Central memory CD8-positive, alpha-beta T cell (primary cell): ENCODE measurements at places on chromosomes 2 and 18.

DNA sequence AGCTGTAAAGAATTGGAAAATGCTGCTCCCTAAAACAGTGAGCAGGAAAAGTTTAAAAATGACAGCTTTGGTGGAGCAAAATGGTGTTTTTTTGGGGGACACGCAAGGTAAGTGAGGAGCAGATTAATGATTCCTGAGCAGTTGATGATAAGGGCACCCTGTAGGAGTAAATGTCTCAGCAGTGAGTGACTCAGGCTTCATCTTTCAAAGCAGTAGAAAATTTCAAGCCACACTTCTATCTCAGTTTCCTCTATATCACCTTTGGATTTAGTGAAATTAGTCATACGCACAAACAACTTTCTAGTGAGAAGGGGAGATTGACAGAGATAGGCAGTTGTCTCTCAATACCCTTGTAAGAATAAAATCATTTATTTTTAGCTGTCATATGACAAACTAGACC is 709.0 kb upstream of the FAM98A start:
- no peak for DNase-seq
- no peak overlapping the region for H3K4me3 ChIP-seq
- no peak overlapping the region for H3K27ac ChIP-seq
- H3K27me3 ChIP-seq: no peaks in the 10 kb centered on the region
- H3K36me3 ChIP-seq: no peaks in the 10 kb centered on the region

DNA sequence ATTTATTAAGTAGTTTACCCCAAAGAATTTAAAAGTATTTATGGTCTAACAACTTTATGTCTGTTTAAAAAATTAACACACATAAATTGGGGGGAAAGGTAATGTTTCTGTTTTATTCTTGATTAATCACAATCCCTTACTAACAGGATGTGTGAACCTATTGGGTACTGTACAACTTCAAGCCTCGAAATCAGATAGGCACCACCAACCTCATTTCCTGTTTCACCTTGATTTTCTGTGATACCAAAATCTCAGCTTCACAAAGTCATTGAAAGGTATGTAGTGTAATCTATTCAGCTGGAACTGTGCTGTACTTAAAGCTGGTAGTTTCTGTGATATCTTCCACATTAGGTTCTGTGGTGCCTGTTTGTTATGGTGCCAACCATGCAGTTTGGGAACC is 4.0 kb downstream of the RNMT start:
- no peak overlapping the region for H3K27ac ChIP-seq
- no peak for DNase-seq
- H3K27me3 ChIP-seq: no peaks in the 10 kb centered on the region
- H3K4me1 ChIP-seq: peaks cover 38% of the 10 kb centered on the region
- H3K36me3 ChIP-seq: peaks cover 47% of the 10 kb centered on the region

- H3K27ac ChIP-seq: no peak overlapping the region
- peaks cover 69% of the 10 kb centered on the region for H3K27me3 ChIP-seq
- no peaks in the 10 kb centered on the region for H3K36me3 ChIP-seq
These were observed 8.8 kb downstream of the GPR55 start for GRCh38 chr2:230916218-230916617.

- no peak for DNase-seq
- no peaks in the 10 kb centered on the region for H3K36me3 ChIP-seq
- peaks cover 14% of the 10 kb centered on the region for H3K27me3 ChIP-seq
- no peak overlapping the region for H3K4me3 ChIP-seq
- H3K4me1 ChIP-seq: no peaks in the 10 kb centered on the region
- H3K27ac ChIP-seq: no peak overlapping the region
These were observed 6.7 kb downstream of the MYO7B start for GRCh38 chr2:127542231-127542630.

GRCh38 chr2:201974171-201975100 is 59.2 kb upstream of the FZD7 start:
- H3K27ac ChIP-seq: no peak overlapping the region

- no peaks in the 10 kb centered on the region for H3K36me3 ChIP-seq
- no peak overlapping the region for H3K4me3 ChIP-seq
- no peak for DNase-seq
These were observed 21.3 kb downstream of the MAPRE3 start for GRCh38 chr2:26991717-26992116.

DNA sequence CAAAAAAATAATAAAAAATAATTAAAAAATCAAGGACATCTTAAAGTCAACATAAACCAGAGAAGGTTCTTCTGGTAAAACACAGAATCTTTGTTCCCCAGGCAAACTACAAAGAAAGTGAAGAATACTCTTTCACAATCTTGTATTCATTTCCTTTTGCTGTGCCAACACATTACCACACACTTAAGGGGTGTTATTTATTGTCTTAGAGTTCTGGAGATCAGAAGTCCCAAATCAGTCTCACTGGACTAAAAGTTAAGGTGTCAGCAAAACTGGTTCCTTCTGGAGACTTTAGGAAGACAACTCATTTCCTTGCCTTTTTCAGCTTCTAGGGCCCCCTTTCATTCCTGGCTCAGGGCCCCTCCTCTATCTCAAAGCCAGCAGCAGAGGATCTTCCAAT is 12.2 kb upstream of the CAB39 start:
- no peak overlapping the region for H3K4me3 ChIP-seq
- no peaks in the 10 kb centered on the region for H3K36me3 ChIP-seq
- H3K27ac ChIP-seq: no peak overlapping the region
- DNase-seq: no peak

- no peaks in the 10 kb centered on the region for H3K27me3 ChIP-seq
- peaks cover 9% of the 10 kb centered on the region for H3K36me3 ChIP-seq
- H3K27ac ChIP-seq: no peak overlapping the region
- no peak overlapping the region for H3K4me3 ChIP-seq
- DNase-seq: no peak
These were observed 51.8 kb downstream of the PMS1 start for GRCh38 chr2:189835855-189836558.

- peaks cover 11% of the 10 kb centered on the region for H3K27me3 ChIP-seq
- H3K27ac ChIP-seq: no peak overlapping the region
- H3K4me1 ChIP-seq: no peaks in the 10 kb centered on the region
These were observed 19.5 kb downstream of the SLC25A52 start for GRCh38 chr18:31741097-31741735.

DNA sequence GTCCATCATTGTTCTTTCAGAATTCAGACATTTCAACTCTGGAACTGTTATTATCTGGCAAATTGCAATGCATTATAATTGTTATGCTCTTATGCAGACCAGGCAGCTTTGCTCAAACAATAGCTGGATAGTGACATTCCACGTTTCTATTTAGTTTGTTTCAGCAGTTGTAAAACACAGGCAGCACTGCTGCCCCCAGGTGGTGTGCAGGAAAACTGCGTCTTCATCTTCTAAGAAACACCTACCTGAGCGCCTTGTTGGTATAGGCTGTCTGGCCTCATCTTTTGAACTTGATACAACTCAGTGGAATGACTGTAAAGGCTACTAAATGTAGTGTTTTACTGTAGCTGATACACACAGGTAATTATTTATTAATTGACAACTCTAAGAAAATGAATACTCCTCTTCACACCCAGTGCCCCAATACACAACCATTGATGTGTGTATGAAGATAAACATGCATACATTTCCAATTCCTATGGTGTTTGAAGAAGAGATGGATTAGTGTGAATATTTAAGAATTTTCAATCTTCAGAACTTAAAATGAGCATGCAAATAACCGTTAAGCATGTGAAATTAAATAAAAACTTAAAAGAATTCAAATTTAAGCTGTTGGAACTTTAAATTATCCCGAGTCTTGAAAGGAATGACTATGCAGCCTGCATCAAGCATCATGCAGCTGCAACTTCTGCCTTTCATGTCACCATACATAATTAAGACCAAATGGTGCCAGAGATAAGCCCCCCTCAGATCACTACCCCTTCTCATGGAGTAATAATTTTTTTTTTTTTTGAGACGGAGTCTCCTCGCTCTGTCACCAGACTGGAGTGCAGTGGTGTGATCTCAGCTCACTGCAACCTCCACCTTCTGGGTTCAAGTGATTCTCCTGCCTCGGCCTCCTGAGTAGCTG is 85.6 kb downstream of the CD8B2 start:
- no peak overlapping the region for H3K27ac ChIP-seq
- H3K4me3 ChIP-seq: no peak overlapping the region
- no peaks in the 10 kb centered on the region for H3K36me3 ChIP-seq
- peaks cover 42% of the 10 kb centered on the region for H3K27me3 ChIP-seq
- no peak for DNase-seq

DNA sequence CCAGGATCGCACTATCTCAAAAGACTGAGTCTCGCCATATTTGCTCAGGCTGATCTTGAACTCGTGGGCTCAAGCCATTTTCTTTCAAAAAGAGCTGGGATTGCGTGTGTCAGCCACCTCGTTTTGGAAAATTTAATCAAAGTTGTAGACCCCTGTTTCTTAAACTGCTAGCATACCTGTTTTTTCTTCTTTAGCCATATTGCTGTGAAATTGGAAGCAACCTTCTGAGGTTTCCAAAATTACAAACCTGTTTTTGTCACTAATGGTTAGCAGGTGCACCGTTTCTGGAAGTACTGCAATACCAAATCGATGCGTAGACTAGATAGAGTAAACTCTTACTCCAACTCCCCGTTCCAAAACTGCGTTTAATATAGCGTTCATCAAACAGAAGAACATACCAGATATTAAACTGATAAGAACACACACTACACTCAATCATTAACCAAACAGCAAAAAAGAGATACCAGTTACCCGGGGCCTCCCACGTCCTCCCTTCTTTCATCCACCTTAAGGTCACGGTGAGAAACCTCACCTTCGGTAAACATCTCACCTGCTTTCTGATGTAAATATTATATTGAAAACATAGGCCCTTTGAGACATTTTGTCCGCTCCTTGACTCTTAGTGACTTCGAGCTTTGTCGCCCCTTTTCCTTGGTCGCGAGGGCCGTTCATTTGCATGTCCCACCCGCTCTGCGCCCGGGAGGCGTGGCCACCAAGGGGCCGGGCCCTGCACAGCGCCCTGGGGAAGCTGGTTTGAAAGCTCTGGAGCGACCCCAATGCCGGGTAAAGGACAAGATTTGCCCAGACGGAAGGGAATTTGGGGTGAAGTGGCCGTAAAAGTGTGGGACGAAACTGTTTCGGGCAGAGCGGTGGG is at the start of gene RNU2-63P:
RNU2-63P (minus strand) TSS at position 462 of the 874 bp plus-strand sequence.
- peaks cover 19% of the 10 kb centered on the region for H3K4me1 ChIP-seq
- no peaks in the 10 kb centered on the region for H3K27me3 ChIP-seq
- peak; percentile 79 for DNase-seq
- peak within 1 kb of the TSS; percentile 98 for H3K27ac ChIP-seq
- H3K36me3 ChIP-seq: peaks cover 12% of the 10 kb centered on the region

DNA sequence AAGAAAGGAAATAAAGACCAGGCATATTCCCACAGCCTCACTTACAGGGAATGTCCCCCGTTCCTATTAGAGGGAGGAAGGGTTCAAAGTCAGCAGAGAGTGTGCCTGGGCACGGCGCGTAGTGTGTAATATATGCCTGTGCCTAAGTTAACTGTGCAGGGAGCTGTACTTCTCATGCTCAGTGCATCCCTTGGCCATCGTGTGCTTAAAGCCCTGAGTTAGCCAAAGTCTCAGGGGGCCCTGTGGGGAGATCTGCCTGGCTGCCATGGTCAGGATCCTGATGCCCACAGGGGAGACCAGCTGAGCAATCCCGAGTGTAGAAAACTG is 48.4 kb downstream of the TEX51 start:
- H3K4me3 ChIP-seq: no peak overlapping the region
- no peak overlapping the region for H3K27ac ChIP-seq
- H3K27me3 ChIP-seq: peaks cover 64% of the 10 kb centered on the region
- DNase-seq: no peak
- no peaks in the 10 kb centered on the region for H3K4me1 ChIP-seq

- no peaks in the 10 kb centered on the region for H3K27me3 ChIP-seq
- H3K27ac ChIP-seq: no peak overlapping the region
- H3K4me3 ChIP-seq: no peak overlapping the region
- no peak for DNase-seq
- no peaks in the 10 kb centered on the region for H3K4me1 ChIP-seq
These were observed 85.1 kb downstream of the CHN1 start for GRCh38 chr2:174919947-174920595.

GRCh38 chr2:176473177-176473576 is 203.9 kb downstream of the MTX2 start:
- H3K4me1 ChIP-seq: peaks cover 5% of the 10 kb centered on the region
- H3K27ac ChIP-seq: peak overlapping the region; percentile 45
- peaks cover 17% of the 10 kb centered on the region for H3K27me3 ChIP-seq

GRCh38 chr2:109644571-109645275 is 30.6 kb downstream of the SOWAHC start:
- no peak overlapping the region for H3K27ac ChIP-seq
- H3K4me1 ChIP-seq: no peaks in the 10 kb centered on the region
- no peaks in the 10 kb centered on the region for H3K36me3 ChIP-seq
- H3K27me3 ChIP-seq: peaks cover 14% of the 10 kb centered on the region

DNA sequence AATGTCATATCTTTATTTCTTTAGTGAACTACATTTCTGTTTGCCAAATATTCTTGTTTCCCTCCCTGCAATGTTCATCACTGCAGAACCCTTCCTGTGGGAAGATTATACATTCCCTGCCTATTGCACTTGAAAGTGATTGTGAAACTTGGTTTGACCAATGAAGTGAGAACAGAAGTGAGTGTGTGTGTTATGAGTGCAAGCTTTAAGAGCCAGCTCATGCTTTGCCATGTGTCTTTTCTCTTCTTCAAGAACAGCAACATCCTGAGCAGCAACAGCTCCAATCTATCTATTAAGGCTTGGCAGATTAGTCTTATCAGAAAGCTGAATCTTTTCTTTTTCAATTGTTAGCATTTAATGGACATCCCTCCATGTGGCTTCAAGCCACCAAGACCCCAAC is 42.0 kb upstream of the UBE2E3 start:
- no peak for DNase-seq
- peak overlapping the region; percentile 54 for H3K4me3 ChIP-seq
- peaks cover 16% of the 10 kb centered on the region for H3K4me1 ChIP-seq
- H3K27ac ChIP-seq: no peak overlapping the region
- no peaks in the 10 kb centered on the region for H3K36me3 ChIP-seq
- H3K27me3 ChIP-seq: peaks cover 10% of the 10 kb centered on the region

DNA sequence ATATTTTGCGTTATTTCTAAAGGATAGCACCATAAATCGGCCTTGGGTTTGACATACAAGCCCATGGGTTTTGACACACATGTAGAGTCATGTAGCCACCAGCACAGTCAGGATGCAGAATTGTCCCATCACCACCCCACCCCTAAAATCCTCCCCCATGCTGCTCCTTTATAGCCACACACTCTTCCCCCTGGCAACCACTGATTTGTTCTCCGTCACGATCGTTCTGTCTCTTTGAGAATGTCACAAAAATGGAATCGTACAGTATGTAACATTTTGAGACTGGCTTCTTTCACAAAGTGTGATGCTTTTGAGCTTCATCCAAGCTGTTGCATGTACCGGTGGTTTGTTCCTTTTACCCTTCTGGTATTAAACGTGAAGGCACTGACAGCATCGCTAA is 39.1 kb downstream of the CRACDL start:
- no peak for DNase-seq
- H3K27ac ChIP-seq: no peak overlapping the region
- no peak overlapping the region for H3K4me3 ChIP-seq
- H3K4me1 ChIP-seq: no peaks in the 10 kb centered on the region
- H3K36me3 ChIP-seq: peaks cover 2% of the 10 kb centered on the region
